ENCODE measurements at places on chromosomes 7 and 10. TPM values are rescaled to one million over a fixed set of nuclear protein-coding genes. Genes with fewer than 3 reads are reported as not detected.

The SLIT1 gene
- total RNA-seq: 0.29 TPM

DNA sequence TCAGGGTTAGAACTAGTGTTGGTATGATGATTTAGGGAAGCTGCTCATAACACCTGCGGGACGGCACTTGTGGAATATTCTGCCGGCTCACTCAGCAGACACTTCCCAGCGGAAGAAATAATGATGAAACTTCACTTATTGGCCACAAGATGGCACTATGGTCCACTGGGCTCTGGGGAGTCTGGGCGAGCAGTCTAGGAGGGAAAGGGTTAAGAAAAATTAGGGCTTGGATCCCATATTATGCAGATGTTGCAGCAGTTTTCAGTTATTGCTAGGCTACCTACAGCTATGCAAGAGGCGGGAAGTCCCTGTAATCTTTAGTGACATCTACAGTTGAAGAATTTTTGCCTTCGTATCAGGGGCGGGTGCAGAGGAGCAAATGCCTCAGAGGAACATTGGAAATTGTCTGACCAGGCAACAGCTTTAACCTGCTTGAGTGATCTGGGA is 238.7 kb upstream of the PRSS58 start:
- DNase-seq: no peak

DNA sequence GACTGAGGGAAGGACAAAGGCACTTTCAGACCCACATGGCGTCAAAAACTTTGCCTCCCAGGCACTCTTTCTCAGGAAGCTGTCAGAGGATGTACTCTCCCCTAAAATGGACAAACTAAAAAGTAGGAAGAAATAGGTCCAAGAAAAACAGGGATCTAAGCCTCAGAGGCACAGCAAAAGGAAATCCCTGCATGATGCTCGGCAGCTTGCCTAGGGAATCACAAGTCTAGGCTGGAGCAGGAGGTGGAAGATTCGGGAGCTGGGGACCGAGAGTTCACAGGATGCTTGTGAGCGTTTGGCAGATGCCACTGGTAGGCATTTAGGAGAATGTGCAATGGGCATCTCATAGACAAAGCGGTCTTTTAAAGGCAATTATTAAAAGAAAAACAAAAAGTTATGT is 60.8 kb downstream of the ATXN7L1 start:
- no peak for DNase-seq

DNA sequence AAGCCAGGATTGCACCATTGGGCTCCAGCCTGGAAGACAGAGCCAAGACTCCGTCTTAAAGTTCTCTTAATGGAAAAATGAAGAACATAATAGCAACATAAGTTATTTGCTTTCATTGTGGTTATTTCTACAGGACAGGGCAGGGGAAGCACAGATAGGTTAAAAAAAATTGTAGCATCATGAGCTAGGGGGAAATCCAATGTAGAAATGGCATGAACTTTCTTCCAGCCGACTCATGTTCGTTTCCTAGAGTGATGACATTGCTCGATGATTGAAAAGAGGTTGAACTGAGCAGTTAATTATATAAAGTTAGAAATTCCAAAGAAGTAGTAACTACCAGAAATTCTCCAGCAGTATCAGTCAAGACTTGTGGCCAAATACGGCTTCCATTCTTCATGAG is 64.9 kb downstream of the DAGLB start:
- no peak for DNase-seq

GRCh38 chr7:64959072-64959747 is 31.6 kb downstream of the ZNF117 start:
- no peak for DNase-seq

DNA sequence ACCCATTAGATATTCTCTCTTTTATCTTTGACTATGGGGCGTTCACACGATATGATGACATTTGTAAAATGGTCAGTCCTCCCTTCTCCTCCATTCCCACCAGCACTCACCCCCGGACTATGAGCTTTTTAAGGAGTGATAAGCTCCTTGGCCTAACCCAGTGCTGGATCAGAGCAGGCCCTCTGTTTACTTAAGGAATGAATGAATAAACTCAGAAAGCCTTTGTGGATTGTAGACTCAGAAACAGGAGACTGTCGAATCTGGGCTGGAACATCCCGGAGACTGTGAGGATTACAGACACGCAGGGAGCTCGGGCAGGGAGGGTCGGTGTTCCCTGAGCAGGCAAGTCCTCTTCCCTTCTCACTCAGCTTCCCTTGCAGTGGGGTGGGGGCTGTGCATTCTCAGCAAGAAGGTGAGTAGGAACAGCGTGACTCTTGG is 6.8 kb upstream of the ZCCHC24 start:
- DNase-seq: no peak

DNA sequence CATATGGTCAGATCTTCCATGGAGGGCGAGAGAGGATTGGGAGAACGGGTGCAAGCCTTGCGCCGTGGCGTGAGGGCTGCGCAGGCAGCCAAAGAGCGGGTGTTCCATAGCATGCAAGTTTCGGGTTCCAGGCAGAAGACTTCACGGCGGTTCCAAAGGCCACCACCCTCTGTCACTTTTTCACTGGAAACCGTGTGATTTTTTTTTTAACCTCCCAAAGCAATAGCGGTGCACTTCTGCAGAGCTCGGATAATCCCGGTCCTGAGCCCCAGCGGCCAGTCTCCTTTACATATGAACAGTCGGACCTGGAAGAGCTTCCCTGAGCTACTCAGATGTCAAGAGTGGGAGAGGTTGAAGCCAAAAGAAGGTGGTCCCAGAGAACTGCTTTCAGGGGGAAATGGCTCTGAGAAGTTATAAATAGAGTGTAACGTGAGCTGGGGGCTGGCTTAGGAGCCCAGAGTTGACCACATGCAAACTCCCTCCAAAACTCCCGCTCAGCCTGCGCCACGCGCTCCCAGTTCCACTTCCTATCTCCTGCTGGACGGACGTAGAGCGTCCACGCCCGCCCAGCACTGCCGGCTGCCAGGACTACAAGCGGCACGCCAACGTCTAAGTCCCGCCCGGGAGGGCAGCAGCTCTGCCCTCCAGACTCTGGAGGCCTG is at the start of gene MEOX2:
Gene MEOX2 (minus strand): TSS at position 389 of the 662 bp plus-strand sequence. CDS start 281 bp downstream, at position 108.
- peak; percentile 70 for DNase-seq

The BICC1 gene
- total RNA-seq: 6.5 TPM

DNA sequence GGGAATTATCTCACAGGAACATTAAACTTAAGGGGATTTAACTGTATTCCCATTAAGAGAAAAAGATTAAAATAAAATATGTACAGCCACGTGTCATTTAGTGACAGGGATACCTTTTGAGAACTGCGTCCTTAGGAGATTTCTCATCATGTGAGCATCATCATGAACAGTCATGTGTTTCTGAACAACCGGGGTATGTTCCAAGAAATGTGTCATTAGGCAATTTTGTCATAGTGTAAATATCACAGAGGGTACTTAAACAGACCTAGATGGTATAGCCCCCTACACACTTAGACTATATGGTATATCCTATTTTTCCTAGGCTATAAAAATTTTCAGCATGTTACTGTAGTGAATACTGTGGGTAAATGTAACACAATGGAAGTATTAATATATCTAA is 840.3 kb downstream of the CNTNAP2 start:
- DNase-seq: no peak

DNA sequence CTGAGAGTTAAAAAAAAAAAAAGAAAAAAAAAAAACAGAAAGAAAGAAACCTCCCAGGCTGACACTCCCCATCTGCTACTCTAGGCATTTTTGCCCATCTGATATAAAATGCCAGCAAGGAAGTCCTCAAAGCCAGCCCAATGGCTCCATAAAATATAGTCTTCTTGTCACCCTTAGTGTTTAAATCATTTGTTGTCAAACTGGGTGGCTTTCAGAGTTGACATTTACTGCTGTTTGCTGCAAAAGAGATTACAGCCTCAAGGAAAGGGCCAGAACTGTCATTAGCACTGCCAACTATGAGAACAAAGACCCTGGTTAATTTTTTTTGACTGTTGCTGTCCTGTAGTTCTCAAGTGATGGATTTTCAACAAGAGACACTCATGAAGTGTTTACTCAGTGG is 86.5 kb downstream of the TRIL start:
- DNase-seq: no peak

DNA sequence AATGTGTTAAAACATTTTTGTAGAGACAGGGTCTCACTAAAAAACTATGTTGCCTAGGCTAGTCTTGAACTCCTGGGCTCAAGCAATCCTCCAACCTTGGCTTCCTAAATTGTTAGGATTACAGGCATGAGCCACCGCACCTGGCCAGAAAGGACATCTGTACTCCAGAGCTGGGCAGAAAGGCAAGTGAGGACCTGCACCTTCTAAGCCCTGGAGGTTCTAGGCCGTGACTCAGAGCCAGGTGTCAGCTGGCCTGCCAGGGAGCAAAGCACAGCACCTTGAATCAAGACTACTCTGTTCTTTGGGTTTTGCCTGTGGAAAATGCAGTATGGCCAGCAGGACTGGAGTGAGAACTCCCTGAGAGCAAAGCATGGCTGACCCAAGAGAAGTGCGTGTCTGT is 396.5 kb downstream of the ADRA2A start:
- no peak for DNase-seq

DNA sequence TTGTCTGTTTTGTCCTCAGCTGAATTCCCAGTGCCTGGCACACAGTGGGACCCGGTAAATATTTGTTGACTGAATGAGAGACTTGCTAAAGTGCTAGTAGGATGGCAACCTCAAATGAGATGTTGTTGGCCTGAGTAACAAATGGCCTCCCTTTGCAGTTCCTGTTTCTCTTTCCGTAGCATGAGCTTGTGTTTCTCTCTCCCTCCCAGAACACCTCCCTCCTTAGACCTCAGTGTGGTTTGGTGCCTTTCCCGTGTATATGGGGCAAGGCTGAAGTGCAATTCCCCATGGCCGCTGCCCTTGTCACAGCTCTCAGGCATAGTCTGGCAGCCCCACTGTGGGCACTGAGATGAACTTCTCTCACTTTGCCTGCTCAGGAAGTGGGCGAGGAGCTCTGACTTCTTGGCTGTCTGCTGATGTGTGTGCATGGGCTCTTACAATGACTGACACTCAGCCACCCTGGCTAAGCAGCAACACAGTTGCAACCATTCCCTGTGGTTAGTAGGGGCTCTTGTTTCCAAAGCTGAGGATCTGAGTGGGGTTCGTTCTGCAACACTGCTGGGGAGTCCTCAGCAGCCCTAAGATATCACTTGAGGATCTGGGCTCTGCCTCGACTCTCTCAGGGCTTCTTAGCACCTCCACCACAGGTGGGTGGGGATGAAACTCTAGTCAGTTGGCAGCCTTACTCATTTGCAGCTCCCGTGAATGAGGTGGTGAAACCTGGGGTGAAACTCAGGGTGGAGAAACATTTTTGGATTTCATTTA is 136.1 kb downstream of the ICA1 start:
- DNase-seq: peak; percentile 28

- DNase-seq: no peak
These were observed 16.4 kb downstream of the STAMBPL1 start for GRCh38 chr10:88896372-88896993.

The CTAGE8 gene
- 0.53 TPM for total RNA-seq

The HOGA1 gene
- total RNA-seq: 40.3 TPM

DNA sequence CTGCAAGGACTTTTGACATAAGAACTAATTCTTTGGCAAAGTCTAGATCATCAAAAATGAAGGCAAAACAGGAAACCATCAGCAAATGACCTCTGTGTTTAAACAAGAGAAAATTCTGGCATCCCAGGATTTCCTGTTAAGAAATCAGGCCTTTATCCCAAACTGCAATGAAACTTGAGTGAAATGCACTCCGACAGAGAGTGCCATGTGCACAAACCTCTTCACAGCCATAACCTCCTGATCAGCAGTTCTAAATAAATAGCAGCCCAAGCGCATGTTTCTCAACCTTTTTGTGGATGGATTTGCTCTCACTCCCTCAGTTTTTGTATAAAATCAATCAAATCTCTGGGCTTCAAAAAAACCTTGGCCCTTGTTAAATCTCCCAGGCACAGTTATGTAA is 107.7 kb upstream of the EEPD1 start:
- no peak for DNase-seq

The NEURL1 gene
- total RNA-seq: not detected

The NODAL gene
- not detected for total RNA-seq

- no peak for DNase-seq
These were observed 22.2 kb downstream of the MKX start for GRCh38 chr10:27723436-27723835.

DNA sequence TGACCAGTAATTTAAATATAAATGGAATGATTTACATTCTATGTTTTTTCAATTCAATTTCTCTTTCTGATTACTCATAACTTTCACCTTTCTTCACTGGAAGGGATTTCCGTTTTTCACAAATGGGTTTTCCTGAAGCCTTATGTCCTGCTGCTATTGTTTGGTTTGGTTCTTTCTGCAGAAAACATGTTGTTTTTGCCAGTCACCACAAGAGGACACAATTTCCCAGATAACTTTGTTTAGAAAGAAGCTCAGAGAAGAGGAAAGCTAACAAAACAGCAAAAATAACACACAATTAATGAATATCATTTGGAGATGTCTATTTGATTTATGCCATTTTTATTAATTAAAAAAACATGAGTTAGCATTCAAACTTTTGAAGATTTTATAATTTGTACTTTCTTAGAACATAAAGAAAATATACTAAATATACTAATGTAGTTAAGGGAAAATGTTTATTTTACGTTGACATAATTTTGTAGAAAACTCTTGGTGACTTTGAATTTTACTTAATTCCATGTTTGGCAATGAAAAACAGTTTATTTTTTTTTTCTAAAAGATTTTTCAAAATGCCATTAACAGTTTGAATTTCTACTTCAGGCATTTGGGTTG is 4.6 kb upstream of the TWIST1 start:
- no peak for DNase-seq
